Left lung (tissue), 14 donors: ENCODE measurements at places on chromosomes 16 and 17. TPM values are rescaled to one million over a fixed set of nuclear protein-coding genes. Genes with fewer than 3 reads are reported as not detected.
A peak's percentile ranks its signal among the peaks of the same experiment; 100 is the strongest.

DNA sequence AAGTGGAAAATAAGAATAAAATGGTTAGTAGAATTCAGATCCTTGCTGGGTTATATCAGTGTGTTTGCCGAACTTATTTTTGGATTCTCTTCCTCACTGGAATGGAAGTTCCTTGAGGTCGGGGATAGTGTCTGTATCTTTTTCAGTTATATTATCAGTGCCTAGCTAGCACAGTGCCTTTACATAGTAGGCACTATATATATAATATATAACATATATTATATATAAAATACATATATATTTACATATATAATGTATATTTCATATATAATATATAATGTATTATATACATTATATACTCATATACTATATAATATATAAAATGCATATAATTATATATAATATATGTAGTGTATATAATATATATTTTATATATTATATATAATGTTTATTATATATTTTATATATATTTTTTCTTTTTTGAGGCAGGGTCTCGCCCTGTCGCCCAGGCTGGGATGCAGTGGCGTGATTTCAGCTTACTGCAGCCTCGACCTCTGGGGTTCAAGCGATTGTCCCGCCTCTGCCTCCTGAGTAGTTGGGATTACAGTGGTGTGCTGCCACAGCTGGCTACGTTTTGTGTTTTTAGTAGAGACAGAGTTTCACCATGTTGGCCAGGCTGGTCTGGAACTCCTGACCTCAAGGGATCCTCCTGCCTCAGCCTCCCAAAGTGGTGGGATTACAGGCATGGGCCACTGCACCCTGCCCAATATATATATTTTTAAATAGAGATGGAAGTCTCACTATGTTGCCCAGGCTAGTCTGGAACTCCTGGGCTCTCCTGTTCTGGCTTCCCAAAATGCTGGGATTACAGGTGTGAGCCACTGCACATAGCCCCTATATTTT, 3.2 kb downstream of the NFATC3 start:
- no peak overlapping the region for H3K27ac ChIP-seq
- no peak overlapping the region for H3K4me3 ChIP-seq
- no peak for DNase-seq
- H3K27me3 ChIP-seq: no peaks in the 10 kb centered on the region
- H3K4me1 ChIP-seq: peaks cover 85% of the 10 kb centered on the region

The HCRT gene
- not detected for total RNA-seq

The CCL16 gene
- total RNA-seq: not detected

The MBTPS1 gene
- 102 TPM for total RNA-seq

GRCh38 chr16:53626811-53627210, 76.8 kb downstream of the RPGRIP1L start:
- no peaks in the 10 kb centered on the region for H3K27me3 ChIP-seq
- DNase-seq: no peak
- no peaks in the 10 kb centered on the region for H3K4me1 ChIP-seq
- H3K4me3 ChIP-seq: no peak overlapping the region
- no peaks in the 10 kb centered on the region for H3K36me3 ChIP-seq

DNA sequence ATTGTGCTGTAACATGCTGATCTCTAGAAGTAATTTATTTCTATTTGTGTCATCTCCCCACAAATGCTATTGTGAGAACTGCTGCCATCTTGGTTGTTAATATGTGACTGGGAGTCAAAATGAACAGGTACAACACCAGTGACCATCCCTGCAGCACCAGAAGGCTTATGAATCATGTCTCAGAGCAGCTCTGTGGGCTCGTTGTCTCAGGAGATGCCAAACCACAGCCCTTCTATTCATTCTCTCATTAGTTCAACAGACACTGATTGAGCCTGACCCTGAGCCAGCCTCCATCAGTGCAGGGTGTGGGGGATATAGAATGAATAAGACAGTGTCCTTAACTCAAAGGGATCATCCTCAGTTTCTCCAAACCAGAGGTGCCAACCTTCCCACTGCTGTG, 92.5 kb downstream of the UTP18 start:
- H3K4me1 ChIP-seq: no peaks in the 10 kb centered on the region
- DNase-seq: no peak
- no peak overlapping the region for H3K4me3 ChIP-seq
- peaks cover 22% of the 10 kb centered on the region for H3K27me3 ChIP-seq
- no peaks in the 10 kb centered on the region for H3K36me3 ChIP-seq

The GCGR gene
- 0.13 TPM for total RNA-seq

DNA sequence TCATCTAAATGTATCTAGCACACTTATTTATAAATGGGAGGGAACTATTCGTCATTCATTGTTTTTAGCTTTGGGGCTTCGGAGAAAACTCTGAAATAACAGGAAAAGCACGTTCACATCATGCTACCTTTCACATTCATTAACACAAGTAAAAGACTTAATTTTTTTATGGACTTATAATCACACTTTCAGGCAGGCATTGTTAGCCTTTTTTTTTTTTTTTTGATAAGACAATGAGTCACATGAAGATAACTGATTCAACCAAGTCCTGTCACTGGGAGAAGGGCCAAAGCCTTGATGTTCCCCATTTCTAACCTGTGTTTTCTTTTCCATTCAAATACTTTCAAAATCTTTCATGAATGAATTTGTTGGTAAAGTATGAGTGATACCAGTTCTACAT, 631.3 kb upstream of the CA10 start:
- H3K27ac ChIP-seq: no peak overlapping the region
- no peaks in the 10 kb centered on the region for H3K36me3 ChIP-seq
- no peak for DNase-seq

The CDH1 gene
- total RNA-seq: 123 TPM

- no peaks in the 10 kb centered on the region for H3K27me3 ChIP-seq
- no peaks in the 10 kb centered on the region for H3K4me1 ChIP-seq
- no peak overlapping the region for H3K4me3 ChIP-seq
- no peak overlapping the region for H3K27ac ChIP-seq
Measured at GRCh38 chr16:27925612-27926011, 137.9 kb downstream of the GSG1L start.

DNA sequence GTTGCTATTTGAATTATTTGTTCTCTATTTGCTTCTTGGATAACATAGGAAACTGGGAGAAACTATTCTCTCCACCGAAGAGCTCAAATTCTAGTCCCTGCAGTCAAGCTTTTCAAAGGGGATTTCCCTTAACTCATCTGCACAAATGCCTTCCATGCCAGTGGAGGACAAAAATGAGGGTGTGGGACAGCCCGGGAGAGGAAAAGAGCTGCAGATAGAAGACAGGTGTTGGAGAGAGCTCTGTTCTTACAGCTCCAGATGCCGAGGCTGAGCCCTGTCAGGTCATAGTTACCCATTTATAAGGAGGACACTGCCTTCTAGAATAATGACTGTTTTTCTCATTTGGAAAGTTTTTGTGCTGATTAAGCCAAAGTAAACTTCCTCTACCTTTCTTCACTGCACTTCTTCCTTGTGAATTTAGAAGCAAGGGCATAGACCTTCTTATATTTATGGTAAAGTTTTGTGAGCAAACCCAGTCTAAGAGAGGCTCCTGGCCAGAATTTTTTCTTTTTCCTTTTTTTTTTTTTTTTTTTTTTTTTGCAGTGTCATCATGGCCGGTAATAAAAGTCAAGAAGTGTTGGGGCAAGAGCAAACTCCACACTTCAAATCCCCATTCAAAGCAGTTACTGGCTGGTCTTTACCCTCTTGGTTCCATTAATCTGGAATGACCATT, 177.2 kb downstream of the ABCC12 start:
- no peak for DNase-seq
- no peaks in the 10 kb centered on the region for H3K4me1 ChIP-seq
- H3K4me3 ChIP-seq: no peak overlapping the region

DNA sequence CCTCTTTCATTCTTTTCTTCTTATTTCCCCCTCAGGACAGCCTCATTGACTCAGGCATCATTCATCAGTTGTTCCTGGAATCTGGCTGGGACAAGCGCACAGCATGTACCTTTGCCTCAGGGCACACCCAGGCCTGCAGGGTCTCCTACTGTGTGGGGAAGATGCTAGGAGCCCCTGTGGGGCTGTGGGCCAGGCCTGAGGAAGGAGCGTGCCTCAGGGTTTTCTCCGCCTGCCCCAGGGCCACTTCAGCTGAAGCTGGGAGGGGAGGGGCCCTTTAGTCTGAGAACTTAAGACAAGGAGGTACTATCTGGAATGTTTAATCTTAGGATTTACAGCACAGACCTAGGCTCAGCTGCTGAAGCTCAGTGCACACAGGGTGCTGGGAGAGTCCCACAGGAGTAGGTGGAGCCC, 7.9 kb downstream of the ELMO3 start:
- no peaks in the 10 kb centered on the region for H3K4me1 ChIP-seq
- DNase-seq: no peak
- H3K4me3 ChIP-seq: no peak overlapping the region
- no peaks in the 10 kb centered on the region for H3K27me3 ChIP-seq
- no peaks in the 10 kb centered on the region for H3K36me3 ChIP-seq
- H3K27ac ChIP-seq: no peak overlapping the region

GRCh38 chr17:50696365-50696879, 11.3 kb downstream of the ANKRD40 start:
- no peak for DNase-seq
- peaks cover 77% of the 10 kb centered on the region for H3K36me3 ChIP-seq
- peaks cover 19% of the 10 kb centered on the region for H3K4me1 ChIP-seq
- H3K27me3 ChIP-seq: no peaks in the 10 kb centered on the region

The TNFSF13 gene
- 87.4 TPM for total RNA-seq

The MRM1 gene
- 6.4 TPM for total RNA-seq

DNA sequence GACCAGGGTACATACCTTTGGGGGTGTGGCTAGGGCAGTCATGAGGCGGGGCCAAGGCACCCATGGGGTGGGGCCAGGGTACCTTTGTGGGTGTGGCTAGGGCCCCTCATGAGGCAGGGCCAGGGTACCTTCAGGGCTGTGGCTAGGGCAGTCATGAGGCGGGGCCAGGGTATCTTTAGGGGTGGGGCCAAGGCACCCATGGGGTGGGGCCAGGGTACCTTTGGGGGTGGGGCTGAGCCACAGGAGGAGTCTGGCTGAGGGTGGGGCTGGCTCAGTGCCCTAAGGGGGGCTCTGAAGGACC, 3.5 kb downstream of the GNG13 start:
- no peak overlapping the region for H3K27ac ChIP-seq
- H3K4me1 ChIP-seq: no peaks in the 10 kb centered on the region
- no peak for DNase-seq
- H3K36me3 ChIP-seq: no peaks in the 10 kb centered on the region
- H3K4me3 ChIP-seq: no peak overlapping the region
- H3K27me3 ChIP-seq: peaks cover 41% of the 10 kb centered on the region

DNA sequence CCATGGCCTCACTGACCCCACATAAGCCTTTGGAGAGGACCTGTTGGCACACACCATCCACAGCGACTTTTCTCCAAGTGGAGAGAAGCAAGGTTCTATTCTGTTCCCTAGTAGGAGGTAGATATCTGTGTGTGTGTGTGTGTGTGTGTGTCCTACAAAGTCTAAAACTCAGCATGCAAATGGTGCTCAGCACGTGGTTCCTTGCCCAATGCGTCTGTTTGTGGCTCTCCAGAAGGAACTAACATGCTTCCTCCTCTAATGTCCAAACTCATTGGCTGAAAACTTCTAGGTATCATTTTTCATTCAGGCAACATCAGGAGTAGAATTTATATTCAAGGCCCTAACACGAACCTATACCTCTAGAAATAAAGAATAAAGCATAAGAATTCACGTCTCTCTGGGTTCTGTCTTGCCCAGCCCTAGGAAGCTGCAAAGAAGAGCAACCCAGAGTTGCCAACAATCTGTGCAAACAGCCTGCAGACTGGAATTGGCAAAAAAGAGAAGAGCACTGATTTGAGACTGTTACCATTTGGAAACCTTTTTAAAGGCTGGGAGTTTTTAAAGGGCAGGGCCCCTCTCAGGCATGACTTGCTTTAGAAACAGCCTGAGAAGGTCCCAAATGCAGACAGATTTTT, 25.5 kb downstream of the MAP3K14 start:
- peaks cover 38% of the 10 kb centered on the region for H3K36me3 ChIP-seq
- H3K4me1 ChIP-seq: peaks cover 75% of the 10 kb centered on the region
- no peaks in the 10 kb centered on the region for H3K27me3 ChIP-seq
- peak overlapping the region; percentile 28 for H3K27ac ChIP-seq

DNA sequence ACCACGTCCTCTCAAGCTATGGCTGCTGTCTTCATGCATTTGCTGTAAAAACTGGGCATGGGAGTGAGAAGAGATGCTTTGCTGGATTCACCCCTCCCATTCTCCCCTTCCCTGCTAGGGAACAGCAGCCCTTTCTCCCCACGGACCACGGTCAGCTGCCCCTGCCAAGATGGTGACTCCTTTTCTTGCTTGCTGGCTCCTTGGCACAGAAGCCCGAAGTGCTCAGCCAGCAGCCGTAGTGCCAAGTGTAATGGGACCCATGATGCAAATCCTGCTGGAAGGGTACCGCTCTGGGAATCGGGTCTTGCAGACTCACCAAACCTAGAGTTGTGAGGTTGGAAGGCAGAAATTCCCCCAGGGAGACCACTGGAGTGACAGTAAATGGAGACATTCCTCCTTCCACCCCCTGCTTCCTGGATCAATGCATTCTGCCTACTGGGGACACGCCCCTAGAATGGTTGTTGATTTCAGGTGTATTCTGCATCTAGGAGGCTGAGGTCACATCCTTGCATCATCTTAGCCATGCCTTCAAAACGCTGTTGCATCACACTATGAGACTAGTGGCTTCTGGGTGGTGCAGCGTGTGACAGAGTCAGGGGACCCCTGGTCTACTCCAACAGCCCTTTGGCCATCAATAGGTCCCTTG, 63.0 kb upstream of the CBX4 start:
- H3K4me1 ChIP-seq: no peaks in the 10 kb centered on the region
- H3K4me3 ChIP-seq: no peak overlapping the region
- peaks cover 26% of the 10 kb centered on the region for H3K27me3 ChIP-seq
- no peak for DNase-seq

The KRTAP4-9 gene
- not detected for total RNA-seq

GRCh38 chr17:32318071-32318470, 23.9 kb downstream of the C17orf75 start:
- H3K36me3 ChIP-seq: no peaks in the 10 kb centered on the region
- no peak overlapping the region for H3K27ac ChIP-seq
- no peaks in the 10 kb centered on the region for H3K27me3 ChIP-seq
- no peaks in the 10 kb centered on the region for H3K4me1 ChIP-seq
- no peak overlapping the region for H3K4me3 ChIP-seq

- no peak overlapping the region for H3K4me3 ChIP-seq
- no peaks in the 10 kb centered on the region for H3K27me3 ChIP-seq
- H3K27ac ChIP-seq: no peak overlapping the region
- H3K36me3 ChIP-seq: peaks cover 63% of the 10 kb centered on the region
- DNase-seq: no peak
Measured at GRCh38 chr17:50364715-50365114, 8.3 kb downstream of the MRPL27 start.

GRCh38 chr17:79461041-79461440, 149.8 kb downstream of the RBFOX3 start:
- H3K4me1 ChIP-seq: no peaks in the 10 kb centered on the region
- no peaks in the 10 kb centered on the region for H3K27me3 ChIP-seq
- no peak overlapping the region for H3K27ac ChIP-seq
- H3K36me3 ChIP-seq: no peaks in the 10 kb centered on the region
- no peak for DNase-seq
- H3K4me3 ChIP-seq: no peak overlapping the region

DNA sequence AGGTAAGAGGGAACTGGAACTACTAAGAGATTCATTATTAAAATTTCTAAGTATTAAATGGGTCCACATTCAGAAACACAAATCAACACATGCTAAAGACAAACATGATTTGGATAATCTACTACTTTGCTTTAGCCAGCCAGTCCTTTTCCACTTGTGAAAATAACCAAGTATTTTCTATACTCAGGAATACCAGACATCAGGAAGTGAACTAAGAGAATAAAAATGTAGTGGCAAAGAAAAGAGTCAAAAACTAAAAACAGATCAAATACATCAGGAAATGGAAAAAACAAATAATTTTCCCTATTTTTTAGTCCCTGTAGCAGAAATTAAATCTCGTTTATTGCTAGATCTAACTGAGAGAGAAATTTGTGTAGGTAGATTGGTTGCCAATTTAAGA, 78.0 kb downstream of the MYO1D start:
- no peak overlapping the region for H3K4me3 ChIP-seq
- DNase-seq: no peak
- no peaks in the 10 kb centered on the region for H3K4me1 ChIP-seq
- no peaks in the 10 kb centered on the region for H3K27me3 ChIP-seq
